ENCODE measurements at places on chromosomes 3 and 15. TPM values are rescaled to one million over a fixed set of nuclear protein-coding genes. Genes with fewer than 3 reads are reported as not detected.

GRCh38 chr15:99324082-99324620 is 72.9 kb downstream of the LRRC28 start:
- DNase-seq, result no peak

MRPS11 gene
- 70.8 TPM for polyA plus RNA-seq

DNA sequence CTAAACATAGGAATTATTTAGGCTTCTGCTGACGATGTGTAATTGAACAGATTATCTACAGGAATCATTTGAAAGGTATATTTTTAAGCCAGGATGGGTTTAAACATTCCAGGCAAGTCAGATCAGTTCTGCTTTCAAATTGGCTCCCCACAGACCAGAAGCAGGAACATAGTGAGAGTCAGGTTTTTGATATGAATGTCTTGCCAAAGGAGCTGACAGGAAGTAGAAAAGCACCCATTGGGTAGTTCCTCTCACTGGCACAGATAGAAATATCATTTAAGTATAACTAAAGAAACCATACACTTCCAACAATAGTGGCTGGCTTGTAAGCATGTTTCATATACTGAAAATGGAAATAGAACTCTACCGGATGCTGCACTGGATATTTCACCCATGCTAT is 95.2 kb downstream of the CLDN1 start:
- no peak for DNase-seq

DNA sequence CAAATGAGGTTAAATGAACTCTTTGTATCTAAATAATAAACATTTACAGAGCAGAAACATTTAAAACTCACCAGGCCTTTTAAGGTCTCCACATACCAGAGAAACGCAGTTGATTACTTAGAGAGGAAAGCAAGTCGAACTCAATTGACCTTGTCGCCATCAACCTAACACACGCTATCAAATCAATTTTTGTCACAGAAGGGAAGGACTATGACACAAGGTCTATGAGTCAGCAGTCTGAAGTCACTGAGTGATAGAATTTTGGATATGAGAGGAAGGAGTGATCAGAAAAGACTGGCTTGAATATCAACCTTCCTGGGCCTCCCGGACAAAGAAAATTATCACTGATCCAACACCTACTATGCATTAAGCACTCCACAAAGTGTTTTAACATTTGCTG is 514.4 kb upstream of the ZNF385D start:
- no peak for DNase-seq

DNA sequence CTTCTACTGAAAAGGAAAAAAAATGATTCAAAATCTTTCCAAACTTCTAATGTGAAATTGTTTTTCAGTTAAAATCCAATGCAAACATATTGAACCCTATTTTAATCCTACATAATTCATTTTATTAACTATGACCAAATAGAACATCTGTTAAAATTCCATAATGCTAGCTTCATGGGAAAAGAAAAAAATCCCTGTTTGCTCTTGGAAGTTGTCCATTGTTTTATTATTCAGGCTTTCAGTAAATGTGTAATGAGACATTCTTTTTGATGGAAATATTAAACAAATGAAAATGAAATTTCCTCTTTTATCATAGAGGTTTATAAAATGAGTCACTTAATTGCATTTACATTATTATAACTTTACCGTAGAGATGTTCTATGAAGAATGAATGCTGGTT is 49.5 kb downstream of the SLC25A26 start:
- DNase-seq, result no peak

- DNase-seq, result no peak
These were observed 32.3 kb downstream of the SLC9C1 start for GRCh38 chr3:112261742-112262141.

DNA sequence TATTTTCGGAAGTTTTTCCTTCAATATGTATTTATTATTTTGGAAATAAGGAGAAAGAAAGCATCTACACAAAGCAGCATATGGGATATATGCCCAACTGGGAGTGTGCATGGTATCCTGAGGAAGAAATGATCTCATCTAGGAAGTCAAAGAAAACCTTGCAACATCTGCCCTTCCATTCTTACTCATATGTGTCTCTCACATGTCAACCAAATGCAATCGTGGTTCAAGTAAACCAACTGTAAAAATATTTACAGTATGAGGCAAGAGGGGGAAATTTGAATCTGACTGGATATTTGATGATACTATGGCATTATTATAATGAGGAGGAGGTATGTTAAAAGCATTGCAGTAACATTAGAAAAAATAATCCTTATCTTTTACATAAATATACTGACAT is 3.2 kb upstream of the SCG3 start:
- DNase-seq, result no peak

DNA sequence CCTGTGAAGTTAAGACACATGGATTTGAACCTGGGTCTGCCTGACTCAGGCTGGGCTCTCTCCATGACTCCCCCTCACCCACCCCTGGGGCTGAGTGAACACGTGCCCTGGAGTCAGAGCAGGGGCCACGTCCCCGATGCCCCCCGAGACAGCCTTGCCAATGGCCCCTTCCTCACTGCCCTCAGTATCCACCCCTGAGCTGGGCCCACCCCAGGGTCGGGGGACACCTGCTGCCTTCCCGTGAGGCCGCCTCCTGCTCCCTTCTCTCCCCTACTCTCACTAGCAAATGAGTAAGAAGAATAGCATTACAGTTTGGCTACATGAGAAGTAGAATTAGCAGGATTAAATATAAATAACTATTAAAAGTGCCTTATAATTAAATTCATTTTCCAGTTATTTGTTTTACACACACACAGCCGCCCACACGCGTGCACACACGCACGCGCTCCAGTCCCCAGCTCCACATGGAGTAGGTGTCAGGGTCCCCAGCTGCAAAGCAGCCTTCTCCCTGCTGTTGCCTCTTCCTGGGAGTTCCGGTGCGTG is 117.4 kb upstream of the LINGO1 start:
- DNase-seq, result no peak

CHDH gene
- 17.9 TPM for polyA plus RNA-seq

DNA sequence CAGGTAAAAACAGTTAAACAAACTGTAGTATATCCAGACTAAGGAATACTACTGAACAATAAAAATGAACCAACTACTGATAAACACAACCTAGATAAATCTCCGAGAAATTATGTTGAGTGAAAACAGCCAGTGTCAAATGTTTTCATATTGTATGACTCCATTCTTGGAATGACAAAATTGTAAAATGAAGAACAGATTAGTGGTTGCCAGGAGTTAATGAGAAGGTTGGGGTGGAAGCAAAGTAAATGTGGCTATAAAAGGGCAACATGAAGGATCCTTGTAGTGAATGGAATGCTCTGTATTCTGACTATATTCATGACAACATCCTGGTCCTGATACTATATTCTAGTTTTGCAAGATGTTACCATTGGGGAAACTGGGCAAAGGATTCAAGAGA is 27.5 kb upstream of the ACKR4 start:
- no peak for DNase-seq

All from small intestine (tissue), 16 donors.